ENCODE measurements at places on chromosomes 12 and 14.

DNA sequence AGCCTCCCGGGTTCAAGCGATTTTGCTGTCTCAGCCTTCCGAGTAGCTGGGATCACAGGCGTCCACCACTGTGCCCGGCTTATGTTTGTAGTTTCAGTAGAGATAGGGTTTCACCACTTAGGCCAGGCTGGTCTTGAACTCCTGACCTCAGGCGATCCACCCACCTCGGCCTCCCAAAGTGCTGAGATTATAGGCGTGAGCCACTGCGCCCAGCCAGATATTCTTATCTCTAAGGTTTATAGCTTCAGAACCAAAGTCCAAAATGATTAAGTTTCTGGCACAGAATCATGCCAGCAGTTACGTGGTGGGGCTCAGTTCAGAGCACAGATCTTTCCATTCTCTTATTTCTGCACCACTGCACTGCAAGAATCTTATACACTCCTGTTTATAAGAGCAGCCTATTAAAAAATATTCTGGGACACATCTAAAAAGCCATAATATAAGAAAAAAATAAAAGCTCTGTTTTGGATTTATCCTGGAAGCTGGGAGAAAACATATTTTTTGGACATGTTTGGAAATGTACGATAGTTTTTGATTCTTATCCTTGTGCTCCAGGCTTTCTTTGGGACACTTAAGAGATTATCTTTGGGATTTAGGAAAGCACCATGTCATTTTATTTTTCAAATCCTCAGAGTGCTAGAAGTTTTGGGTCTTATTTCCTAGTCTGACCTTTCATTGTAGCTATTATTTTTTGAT is 129.6 kb downstream of the LMNTD1 start:
- no peak for DNase-seq

DNA sequence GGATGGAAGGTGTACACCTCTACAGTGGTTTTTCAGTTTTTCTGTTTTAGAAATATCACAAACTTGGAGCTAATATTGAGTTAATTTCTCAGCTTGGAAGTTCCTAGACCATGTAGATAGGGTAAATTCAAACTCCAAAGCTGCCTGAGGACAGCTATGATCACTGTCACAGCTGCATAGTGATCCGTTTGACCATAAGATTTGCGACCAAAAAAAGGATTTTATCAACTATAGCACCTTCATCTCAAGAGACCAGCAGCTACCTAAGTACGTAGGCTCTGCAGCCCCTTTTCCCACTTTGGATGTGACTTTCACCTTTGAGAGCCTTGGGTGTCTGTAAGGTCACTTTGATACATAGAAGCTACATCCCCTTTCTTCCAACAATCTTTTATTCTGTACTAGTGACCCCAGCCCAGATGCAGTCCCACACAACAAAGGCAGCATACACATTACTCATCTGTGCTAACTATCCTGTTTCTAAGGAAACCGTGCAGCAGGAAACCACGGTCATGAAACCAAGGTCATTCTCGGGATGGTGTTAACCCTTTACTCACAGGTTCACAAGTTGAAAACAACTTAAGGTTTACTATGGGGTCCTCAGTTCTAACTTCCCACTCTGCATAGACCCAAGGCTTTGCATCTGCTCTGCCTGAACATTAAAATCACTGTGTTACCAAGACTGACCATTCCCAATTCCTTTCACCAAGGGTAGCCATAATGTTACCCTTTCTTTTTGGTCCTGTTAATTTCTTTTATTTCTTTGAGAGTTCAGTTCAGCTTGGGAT is 75.4 kb downstream of the IFT81 start:
- DNase-seq = no peak

DNA sequence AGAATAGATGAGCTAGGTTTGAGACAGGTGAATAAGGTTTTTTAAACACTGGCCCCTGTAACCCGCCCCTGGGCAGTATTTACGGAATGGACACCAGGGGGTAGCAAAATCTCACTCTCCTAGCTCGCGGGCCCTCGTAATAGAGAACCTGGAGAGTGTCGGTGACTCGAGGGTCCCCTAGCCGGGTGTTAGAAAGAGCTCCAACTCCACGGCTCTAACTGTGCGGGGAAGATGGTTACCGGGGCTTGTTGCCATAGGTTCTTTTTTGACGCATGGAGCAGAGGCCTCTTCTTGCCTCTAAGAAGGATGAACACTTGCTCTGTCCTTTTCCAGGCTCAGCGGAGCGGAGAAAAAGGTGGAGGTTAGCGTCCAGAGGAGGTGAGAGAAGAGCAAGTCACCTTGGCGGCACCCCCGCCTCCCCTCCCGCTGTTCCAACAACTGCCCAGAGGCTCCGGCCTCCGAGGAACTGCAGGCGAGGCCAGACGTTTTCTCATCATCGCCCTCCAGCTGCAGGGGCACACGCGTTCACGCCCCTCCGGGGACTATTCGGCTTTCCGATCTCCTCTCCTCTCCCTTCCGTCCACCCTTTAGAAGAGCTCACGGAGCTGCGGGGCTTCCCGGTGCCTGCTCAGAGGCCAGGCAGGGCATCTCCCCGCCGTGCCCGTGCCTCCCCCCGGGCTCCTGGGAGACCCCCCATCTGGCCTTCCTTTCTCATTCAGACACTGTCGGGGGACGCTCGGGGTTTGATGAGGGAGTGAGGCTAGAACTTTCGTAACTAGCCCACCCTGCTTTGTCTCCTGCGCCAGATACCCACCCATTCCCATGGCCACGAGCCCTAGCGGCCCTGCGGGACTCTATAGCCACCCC is 1.4 kb upstream of the ARHGEF40 start:
- DNase-seq = peak; percentile 64

GRCh38 chr14:104685216-104685997 is 4.0 kb upstream of the INF2 start:
- no peak for DNase-seq

GRCh38 chr14:92969871-92970270 is 46.9 kb downstream of the CHGA start:
- DNase-seq = no peak

DNA sequence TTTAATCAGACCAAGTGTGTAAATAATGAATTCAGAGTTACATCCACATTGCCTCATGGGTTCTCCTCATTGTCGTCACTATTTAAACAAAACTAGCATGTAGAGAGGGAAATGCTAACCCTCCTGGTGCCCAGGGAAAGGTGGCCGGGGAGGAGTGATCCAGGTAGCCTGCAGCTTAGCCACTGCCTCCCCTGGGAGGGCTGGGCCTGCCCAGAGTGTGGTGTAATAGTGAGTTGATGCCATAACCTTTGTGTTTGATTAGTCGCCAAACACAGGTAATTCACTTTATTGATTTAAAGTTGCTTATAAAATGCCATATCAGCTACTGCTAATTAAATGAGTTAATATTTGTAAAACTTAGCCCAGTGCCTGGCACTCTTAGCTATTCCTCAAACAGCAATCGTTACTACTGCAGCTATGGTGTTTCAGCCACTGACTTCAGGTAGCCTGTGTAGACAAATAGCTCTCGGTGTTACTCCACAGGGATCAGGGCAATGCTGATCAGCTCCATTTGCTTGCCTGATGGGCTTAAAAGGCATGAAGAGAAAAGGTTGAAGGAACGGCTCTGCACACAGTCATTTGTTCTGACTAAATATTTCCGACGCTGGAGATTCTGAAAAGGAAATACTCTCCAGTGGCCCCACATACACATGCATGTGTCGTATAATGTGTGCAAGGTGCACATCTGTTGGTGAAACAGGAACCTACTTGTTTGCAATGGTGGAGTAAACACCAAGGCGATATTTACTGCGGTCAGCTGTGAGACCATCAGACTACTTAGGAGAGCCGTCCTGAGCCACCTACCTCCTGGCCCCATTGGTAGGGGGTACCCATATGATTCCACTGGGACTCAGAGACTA is 45.7 kb upstream of the PRMT8 start:
- no peak for DNase-seq

GRCh38 chr14:103155010-103155409 is 31.7 kb downstream of the TNFAIP2 start:
- peak; percentile 49 for DNase-seq
